ENCODE measurements at places on chromosomes 7 and 10. TPM values are rescaled to one million over a fixed set of nuclear protein-coding genes. Genes with fewer than 3 reads are reported as not detected.

DNA sequence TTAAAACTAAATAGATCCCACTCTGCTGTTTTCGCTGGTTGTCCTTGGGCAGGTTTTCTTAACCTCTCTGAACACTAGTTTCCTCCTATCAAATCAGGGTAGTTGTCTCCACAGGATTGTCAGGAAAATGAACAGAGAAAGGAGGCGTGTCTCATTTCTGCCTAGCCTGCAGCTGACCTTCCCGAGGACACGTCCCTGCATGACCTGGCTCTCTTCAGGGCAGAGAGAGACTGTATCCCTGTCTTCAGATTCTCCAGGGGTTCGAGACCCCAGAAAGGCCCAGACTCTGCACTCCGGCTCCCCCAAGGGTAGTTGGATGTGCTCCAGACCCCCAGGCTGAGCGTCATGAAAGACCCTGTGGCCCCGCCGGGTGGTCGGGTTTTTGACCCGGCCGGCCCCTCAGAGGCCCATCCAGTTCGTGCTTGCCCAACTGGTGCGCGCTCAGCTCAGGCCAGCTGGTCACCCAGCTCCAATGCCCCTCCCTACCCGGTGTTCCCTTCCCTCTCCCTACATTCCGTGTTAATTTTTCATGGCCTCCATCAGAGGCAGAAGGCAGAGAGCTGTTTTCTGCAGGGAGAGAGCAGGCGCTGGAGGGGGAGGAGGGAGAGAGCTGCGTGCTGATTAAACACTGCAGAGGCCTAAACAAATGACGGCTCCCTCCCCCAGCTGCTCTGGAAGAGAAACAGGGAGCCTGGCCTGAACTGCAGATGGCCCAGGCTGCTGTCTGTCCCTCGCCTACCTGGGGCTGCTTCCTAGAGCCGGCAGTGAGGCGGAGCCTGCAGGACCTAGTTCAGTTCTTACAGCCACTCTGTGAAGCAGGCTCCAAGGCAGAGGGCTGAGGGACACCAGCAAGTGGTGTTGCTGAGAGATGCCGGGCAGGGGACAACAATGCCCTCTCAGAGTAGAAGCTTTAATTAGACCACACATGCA lies 86.2 kb upstream of the PPIF start:
- no peak for DNase-seq

DNA sequence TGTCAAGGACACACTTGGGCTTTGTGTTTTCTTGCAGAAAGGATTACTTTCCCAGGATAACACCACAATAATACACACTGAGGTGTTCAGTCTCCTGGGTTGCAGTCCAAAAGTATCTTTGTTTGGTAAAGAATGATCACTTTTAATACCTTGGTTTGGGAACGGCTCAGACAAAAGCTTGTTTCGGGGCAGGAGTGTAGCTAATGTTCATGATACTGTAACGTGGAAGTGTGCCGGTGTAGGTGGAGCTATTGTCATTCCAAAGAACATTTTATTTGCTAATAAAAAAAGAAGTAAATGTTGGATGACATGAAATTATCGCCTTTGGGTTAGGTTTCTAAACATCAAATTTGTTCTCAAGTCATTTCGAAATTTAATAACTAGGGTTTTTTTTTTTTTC lies 1.2 kb downstream of the EIF4H start:
- DNase-seq: no peak

DNA sequence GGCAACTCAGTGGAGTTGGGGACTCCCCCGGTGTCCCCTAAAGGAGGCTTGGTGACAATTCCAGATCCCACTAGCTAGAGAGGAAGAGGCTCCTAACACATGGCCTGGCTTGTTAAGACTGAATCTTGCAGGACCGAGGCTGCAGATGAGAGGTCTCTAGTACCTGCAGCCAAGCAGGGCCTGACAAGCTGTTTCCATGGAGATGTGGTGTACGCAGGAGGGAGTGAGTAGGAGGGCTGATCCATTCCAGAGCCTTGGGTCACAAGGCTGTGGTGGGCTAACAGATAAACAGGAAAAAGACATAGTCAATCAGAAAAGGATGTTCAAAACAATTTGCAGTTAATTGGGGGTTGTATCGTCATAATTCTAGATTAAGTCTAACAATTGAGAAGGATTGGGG lies 77.3 kb upstream of the MKLN1 start:
- no peak for DNase-seq

- peak; percentile 45 for DNase-seq
Observed at GRCh38 chr7:46715579-46715978, 794.5 kb upstream of the IGFBP3 start.

DNA sequence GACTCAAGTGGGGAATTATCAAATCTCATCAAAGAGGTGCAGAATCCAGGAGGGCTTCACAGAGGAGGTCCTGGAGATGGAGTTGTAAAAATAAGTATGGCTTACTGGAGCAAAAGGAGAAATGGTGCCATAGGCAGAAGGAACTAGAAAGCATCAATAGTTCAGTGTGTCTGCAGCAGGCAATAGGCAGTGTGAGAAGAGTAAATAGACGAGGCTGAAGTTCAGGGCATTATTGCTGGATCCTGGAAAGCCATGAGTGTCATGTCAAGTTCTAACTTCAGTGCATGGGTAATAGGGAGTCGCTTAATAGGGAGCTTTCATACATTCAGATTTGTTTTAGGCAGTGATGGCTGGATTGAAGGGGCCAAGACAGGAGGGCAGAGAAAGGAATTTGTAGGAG lies 39.3 kb downstream of the CYP26A1 start:
- DNase-seq: no peak

GRCh38 chr7:145681646-145682045 lies 435.0 kb upstream of the CNTNAP2 start:
- DNase-seq: no peak

DNA sequence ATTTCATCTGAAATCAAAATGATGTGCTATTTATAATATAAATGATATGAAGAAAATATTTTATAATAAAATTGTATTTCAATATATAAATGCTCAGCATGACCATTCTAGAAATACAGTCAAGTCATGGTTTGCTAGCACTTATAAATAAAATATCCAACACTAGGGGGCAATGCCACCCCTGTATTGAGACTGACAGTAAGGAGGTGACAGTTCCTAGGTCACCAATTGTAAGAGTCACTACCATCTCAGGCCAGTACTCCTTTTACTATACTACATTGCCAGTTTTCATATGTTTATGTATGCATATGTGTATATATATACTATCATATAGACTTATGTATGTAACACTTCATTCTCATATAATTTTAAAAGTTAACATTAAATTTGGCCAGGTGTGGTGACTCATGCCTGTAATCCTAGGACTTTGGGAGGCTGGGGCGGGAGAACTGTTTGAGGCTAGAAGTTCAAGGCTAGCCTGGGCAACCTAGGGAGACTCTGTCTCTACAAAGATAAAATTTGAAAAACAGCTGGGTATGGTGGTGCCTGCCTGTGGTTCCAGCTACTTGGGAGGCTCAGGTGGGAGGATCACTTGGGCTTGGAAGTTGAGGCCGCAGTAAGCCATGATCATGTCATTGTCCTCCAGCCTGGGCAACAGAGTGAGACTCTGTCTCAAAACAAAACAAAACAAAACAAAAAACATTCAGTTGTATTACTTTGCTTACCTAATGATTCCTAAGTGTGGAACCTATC lies 2.4 kb upstream of the CNOT4 start:
- DNase-seq: peak; percentile 53

DNA sequence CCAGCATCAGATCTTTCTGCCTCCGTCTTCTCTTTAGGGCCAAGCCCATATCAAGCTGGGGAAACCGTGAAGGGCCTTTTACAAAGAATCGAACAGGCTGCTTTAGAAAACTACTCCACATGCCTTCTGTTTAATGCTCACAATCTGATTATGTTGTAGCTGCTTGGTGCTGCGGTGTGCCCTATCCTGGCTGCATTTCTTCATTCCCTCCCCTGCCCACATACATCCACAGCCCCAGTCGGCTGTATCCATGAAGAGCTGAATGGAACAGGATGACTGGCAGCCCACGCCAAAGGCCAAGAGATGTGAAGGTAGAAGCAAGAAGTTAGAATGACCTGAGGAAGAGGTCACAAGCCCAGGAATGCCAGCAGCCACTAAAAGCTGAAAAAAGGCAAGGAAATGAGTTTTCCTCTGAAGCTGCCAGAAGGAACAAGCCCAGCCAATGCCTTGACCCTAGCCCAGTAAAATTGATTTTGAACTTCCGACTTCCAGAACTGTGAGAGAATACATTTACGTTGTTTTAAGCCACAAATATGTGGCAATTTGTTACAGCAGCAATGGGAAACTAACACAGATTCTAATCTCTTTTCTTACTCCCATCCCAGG lies 22.2 kb downstream of the TAS2R41 start:
- no peak for DNase-seq

- no peak for DNase-seq
Observed at GRCh38 chr7:18590241-18590640, 94.7 kb downstream of the HDAC9 start.

DNA sequence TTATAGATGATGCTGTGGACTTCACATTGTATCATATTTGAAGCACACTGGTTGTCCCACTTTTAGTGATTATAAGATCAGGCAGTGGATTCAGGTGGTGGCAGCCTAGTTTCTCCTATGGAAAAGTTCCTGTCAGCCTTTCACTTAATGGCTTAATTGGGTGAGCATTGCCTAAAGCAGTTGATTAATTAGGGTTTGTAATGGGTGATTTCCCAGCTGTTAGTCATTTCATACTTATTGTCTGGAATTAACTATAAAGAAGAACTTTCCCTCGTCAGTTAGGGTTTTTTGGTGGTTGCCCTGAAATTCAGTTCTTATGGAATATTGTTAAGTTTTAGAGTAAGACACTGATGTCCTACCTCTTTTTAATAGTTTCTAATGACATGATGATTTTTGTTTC lies 78.8 kb downstream of the SLC25A40 start:
- DNase-seq: no peak

- DNase-seq: peak; percentile 47
Observed at GRCh38 chr7:87219545-87220025, at the start of gene TMEM243. Gene TMEM243 (minus strand): TSS chr7:87219732. CDS start chr7:87219503, 229 bp downstream.

- no peak for DNase-seq
Observed at GRCh38 chr10:128062881-128063563, 63.2 kb downstream of the MKI67 start.

- DNase-seq: peak; percentile 55
Observed at GRCh38 chr7:122951006-122951405, 44.5 kb downstream of the TAS2R16 start.

GRCh38 chr7:138726288-138726687 lies 25.1 kb upstream of the SVOPL start:
- no peak for DNase-seq

GRCh38 chr7:135321556-135321955 lies 87.9 kb downstream of the STRA8 start:
- peak; percentile 27 for DNase-seq

DNA sequence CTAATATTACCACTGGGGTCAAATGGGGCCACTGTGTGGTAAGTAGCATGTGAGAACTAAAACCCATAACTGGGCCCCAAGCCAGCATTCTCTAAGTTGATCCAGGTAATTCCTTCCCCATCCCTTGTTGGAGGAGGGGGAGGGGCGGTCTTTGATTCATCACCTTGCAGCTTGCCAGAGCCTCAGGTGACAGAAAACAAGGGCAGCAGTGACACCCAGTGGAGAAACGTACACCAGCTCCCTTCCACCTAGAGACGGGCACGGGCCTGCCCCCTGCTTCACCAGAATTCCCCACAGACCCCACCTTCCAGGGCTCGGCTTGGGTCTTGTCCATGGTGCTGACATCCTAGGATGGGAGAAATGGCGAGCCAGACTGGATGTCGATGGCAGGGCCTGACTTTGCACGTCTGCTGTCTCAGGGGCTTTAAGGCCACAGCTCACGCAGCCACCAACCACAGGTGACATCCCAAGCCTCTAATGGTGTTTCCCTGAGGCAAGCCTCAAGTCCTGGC lies 102.0 kb downstream of the STRA8 start:
- peak; percentile 98 for DNase-seq

GRCh38 chr10:5546891-5547680 lies 22.3 kb downstream of the CALML3 start:
- DNase-seq: peak; percentile 96

GRCh38 chr7:45696476-45696875 lies 122.3 kb downstream of the ADCY1 start:
- no peak for DNase-seq

DNA sequence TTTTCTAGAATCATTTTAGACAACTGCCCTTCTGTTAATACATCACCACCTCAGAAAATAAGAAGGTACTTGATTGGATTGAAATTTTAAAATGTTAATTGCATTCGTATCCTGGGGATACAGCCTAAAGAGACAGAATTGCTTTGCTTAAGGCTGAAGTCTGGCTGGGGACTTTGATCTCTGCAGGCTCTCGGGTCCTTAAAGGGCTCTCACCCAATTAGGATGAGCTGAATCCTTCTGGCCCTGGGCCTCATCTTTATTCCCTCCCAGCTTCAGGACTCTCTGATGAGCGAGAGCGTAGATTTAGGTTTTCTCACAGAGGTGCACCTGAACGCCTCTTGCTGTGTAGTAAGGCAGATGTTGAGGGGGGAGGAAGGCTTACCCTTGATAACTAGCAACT lies 475.3 kb upstream of the C7orf33 start:
- no peak for DNase-seq

- no peak for DNase-seq
Observed at GRCh38 chr10:786633-787474, 97.4 kb upstream of the DIP2C start.

GRCh38 chr7:105577251-105577650 lies 4.0 kb downstream of the EFCAB10 start:
- DNase-seq: no peak

DNA sequence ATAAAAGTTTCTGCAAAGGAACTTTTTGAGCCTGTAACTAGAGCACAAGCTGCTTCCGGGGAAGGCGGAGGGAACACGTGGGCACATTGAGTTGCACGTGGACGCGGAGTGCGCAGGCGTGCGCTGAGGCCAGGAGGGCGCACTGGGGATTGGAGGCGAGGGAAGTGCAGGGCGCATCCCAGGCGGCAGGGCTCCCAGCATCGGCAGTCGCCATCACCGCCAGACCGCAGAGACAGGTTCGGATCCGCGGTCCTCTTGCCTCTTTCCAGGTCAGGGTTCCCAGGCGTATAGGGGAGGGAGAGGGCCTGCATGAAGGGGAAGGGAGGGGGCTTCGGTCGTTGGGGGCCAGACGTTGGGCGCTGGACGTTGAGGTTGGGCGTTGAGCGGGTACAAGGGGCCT lies at the start of gene TDRD1:
Gene TDRD1 (plus strand): TSS at position 206 of the 400 bp plus-strand sequence. CDS start 8,479 bp downstream, outside the sequence.
- no peak for DNase-seq

- no peak for DNase-seq
Observed at GRCh38 chr10:61965703-61966395, 64.3 kb downstream of the ARID5B start.

- DNase-seq: peak; percentile 18
Observed at GRCh38 chr7:25263337-25263736, 35.1 kb upstream of the NPVF start.

The SLC12A9 gene
- 20.7 TPM for total RNA-seq

The LBX1 gene
- not detected for total RNA-seq

The MKX gene
- 13.8 TPM for total RNA-seq

The ADAM22 gene
- total RNA-seq: 0.67 TPM

The TRPV5 gene
- total RNA-seq: not detected

The EFCAB10 gene
- not detected for total RNA-seq

The GALNT11 gene
- total RNA-seq: 17.8 TPM

The AKR1D1 gene
- not detected for total RNA-seq

The CDK14 gene
- total RNA-seq: 21.5 TPM

The HGF gene
- 0.17 TPM for total RNA-seq

The UBN2 gene
- total RNA-seq: 7.3 TPM

The PURB gene
- total RNA-seq: 26.8 TPM

The CYP3A5 gene
- not detected for total RNA-seq

The CRHR2 gene
- total RNA-seq: not detected

The LMTK2 gene
- 15.3 TPM for total RNA-seq

The FZD1 gene
- total RNA-seq: 3.0 TPM

The COL28A1 gene
- total RNA-seq: 0.16 TPM

The SERPINE1 gene
- total RNA-seq: 429 TPM

The BBIP1 gene
- total RNA-seq: 25.0 TPM
